ENCODE measurements at places on chromosomes 1 and 21.

GRCh38 chr1:157234705-157235273 lies 96.6 kb upstream of the ETV3 start:
- DNase-seq: no peak

GRCh38 chr1:9860887-9861286 lies 37.1 kb upstream of the CLSTN1 start:
- DNase-seq: no peak

- no peak for DNase-seq
These were observed 995 bp downstream of the COLGALT2 start for GRCh38 chr1:184036517-184036949.

GRCh38 chr1:162732094-162732493 lies 58.4 kb upstream of the HSD17B7 start:
- no peak for DNase-seq

DNA sequence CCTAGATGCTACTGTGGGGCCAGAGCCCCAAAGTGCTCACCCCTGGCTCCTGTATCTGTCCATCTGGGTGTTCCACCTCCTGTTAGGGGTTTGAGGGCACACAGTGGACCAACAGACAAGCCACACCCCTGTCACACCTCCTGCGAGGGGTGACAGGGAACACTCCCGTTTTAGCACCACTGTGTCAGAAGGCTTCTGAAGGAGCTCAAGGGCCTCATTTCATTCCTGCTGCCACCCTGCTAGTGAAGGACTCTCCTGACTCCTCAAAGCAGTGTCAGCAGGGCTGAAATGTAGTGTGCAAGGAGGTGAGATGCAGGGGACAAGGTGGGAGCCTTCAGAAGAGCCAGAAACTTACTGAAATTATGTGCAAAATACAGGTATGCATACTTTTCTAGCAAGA lies 174.6 kb downstream of the GPATCH2 start:
- DNase-seq: no peak

DNA sequence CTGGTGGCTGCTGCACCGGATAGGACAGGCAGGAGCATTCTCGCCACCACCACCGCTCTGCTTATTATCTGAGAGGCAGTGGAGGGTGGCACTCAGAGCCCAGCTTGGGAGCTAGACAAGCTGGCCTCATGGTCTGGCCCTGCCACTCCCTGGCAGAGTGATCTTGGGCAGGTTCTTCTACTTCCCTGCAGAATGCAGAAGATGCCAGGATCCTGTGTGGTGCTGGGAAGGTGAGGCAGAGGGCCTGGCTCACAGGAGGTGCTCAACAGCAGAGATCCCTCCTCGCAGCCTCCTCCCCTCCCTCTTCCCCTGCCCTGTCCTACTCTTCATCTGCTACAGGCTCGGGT lies 60.4 kb downstream of the ARHGEF10L start:
- no peak for DNase-seq

DNA sequence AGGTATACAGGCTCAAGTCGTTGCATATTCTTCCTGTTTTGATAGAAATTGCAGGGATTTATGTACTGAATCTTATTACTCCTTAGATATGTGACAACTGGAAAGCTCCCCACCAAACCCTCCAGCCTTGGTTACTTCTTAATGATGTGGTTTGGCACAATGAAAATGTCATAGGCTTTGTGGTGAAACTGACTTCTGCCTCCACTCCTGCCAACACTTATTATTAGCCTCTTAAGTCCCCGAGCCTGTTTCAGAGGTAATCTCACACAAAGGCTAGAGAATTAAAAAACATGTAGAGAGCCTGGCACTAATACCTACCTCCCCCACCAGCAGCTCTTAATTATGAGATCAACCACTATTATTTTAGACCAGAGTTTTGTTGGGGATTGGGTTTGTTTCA lies 4.2 kb downstream of the COX20 start:
- no peak for DNase-seq

DNA sequence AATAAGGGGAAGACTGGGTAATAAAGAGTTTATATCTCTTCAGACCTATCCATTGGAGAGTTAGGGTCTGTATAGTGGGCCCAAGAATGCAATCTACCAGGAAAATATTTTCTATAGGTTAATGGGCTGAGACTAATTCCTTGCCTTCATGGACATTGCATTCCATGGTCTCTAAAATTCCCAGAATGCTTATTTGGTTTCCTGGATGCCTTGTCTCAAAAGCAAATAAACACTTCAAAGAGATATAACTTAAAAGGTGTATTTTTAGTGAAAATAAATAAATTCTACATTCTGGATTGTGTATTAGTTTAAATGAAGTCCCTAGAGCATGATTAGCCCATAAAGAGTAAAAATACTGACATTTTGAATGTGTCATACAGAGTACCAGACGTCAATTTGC lies 550.1 kb upstream of the PKN2 start:
- DNase-seq: no peak

GRCh38 chr1:195580988-195581387 lies 1027.3 kb downstream of the KCNT2 start:
- no peak for DNase-seq

DNA sequence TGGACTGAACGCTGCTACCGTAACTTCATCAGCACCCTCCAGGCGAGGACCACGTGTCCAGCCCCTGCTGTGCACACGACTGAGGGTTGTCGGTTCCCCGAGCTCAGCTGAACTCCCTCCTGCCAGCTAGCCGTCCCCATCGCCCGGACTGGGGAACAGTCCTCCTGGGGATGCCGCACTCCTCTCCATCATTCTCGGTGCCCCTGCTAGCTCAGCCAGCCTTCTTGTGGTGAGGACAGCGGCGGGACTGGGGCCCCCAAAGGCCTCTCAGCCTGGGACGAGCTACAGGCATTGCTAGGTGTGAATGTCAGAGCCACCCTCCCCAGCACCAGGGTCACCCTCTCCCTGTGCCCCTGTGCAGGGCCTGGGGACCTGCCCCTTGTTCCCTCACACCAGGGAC lies 8.8 kb upstream of the TTC34 start:
- DNase-seq: no peak

- no peak for DNase-seq
These were observed 25.7 kb downstream of the SPOCD1 start for GRCh38 chr1:31790140-31790539.

GRCh38 chr1:202081992-202082391 lies 40.7 kb upstream of the GPR37L1 start:
- no peak for DNase-seq

DNA sequence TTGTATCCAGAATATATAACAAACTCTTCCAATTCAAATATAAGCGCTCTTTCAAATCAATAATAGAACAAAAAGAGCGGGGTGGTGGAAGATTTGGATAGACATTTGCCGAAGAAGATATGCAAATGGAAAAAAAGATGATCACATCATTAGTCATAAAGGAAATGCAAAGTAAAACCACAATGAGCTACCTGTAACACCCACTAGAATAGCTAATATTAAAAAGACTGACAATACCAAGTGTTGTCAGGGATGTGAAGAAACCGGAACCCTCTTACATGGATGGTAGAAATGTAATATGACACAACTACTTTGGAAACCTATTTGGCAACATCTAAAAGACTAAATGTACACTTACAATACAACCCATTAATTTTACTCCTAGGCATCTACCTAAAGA lies 5.7 kb upstream of the TRAF5 start:
- DNase-seq: no peak

- DNase-seq: no peak
These were observed 61.9 kb downstream of the DNTTIP2 start for GRCh38 chr1:93816970-93817678.

DNA sequence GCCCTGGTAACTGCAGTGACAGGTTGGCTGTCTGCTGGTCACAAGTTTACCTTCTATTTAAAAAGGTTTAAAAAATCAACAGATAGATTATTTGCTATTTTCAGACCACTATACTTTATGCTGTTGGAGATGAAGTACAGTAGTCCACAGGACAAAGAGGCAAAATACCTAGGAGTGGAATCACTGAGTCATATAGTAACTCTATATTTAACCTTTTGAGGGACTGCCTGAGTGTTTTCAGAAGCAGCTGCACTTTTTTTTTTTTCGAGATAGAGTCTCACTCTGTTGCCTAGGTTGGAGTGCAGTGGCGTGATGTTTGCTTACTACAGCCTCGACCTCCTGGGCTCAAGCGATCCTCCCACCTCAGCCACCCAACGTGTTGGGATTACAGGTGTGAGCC lies 11.7 kb downstream of the CNIH4 start:
- no peak for DNase-seq

DNA sequence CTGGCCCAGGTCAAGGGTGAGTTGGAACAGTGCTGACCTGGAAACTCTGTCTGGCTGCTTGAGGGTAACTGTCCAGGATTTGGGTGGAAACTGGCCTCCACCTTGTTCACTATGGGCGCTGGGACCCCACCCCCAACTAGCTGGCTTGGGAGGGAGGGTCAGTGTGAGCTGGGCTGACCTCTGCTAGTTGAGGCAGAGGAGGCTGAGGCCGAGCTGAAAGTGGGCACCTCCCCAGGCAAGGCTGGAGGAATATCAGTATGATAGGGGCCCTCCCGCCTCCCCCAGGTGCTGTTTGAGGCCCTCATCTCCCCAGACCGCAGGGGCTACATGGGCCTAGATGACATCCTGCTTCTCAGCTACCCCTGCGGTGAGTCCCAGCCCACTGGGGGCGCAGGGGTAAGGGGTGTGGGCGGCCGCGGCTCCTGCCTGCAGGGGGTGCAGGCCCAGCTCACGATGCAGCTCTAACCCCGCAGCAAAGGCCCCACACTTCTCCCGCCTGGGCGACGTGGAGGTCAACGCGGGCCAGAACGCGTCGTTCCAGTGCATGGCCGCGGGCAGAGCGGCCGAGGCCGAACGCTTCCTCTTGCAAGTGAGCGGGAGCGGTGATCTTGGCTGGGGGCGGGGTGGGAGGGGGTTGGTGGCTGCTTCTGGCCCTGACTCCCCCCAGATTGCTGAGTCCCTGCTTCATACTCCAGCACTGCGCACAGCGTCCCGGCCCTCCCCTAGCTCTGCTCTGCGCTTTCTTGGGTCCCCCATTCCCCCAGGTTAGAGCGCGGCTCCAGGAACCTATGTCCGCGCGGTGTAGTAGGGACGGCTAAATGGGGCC lies 22.9 kb downstream of the PTPRU start:
- DNase-seq: no peak

DNA sequence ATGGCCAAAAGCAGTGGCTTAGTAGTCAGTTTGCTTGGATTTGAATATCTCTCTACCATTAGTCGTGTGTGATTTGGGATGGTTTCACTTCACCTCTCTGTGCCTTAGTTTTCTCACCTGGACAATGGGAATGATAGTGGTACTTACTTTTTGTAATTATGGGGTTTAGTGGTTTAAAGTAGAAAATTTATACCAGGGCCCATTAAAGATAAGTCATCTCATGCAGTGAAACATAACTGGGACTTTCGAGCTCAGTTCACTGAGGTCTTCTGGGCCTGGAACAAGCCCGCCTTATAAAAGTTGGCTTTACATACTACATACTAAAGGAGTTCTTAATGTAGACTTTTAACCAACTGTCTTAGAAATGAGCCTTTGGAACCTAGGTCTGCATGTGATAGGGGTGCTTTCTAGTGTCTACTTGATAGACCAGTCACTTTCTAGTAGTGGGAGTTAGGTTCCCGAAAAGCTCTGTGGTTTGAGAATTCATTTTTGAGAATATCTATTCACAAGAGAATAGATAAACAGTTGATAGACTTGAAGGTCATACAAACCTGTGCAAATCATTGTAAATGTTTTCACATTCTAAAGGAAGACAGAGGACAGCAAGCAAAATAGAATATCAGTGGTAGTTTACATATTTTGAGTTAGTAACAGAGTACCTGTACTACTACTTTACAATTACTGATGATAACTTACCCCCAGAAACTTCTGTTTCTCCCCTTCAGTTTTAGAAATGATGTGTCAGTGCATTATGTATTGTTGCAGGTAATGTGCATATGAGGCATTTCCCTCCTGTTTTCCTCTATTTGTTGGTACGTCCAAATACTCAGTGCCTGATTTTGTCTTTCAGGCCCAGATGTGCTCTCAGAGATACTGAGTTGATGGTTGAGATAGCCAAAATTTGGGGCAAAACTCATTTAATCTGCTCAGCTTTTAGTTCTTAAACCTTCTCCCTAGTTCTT lies 48.0 kb downstream of the DYRK1A start:
- no peak for DNase-seq

- DNase-seq: no peak
These were observed 127.9 kb upstream of the MROH9 start for GRCh38 chr1:170807432-170807831.

DNA sequence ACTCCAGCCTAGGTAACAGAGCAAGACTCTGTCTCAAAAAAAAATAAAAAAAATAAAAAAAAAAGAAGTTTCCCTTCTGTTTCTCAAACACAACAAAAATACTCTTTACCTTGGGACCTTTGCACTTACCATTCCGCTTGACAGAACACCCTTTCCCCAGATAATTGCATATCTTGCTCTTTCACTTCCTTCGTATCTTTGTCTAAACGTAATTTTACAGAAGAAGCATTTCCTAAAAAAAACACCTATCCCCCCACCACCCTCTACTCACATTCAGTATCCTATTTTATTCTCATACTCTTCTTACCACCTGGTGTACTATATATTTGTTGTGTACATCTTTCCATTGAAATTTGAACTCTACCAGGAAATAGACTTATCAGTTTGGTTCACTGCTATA lies 32.7 kb downstream of the ASH1L start:
- DNase-seq: no peak

- DNase-seq: no peak
These were observed 17.1 kb downstream of the ETS2 start for GRCh38 chr21:38822778-38823238.

DNA sequence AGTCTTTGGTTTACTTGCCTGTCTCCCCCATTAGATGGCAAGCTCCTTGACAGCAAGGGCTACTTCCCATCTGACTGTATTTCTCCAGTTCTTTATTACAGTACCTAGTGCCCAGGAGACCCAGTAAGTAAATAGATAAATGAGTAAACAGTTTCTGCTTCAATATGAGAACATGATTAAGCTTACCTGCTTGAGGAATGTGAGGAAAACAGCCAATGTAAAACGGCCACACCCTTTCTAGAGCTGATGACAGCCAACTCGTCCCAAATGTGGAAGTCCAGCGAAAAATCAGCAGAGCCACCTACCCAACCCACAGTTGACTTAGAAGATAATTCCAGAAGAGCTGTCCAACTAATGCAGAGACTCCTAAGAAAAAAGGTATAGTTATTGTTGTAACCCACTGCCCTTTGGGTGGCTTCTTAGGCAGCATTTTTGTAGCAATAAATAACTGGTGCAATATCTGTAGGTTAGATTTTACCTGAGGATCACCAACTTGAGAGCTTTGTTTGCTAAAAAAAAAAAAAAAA lies 6.5 kb upstream of the DR1 start:
- no peak for DNase-seq

DNA sequence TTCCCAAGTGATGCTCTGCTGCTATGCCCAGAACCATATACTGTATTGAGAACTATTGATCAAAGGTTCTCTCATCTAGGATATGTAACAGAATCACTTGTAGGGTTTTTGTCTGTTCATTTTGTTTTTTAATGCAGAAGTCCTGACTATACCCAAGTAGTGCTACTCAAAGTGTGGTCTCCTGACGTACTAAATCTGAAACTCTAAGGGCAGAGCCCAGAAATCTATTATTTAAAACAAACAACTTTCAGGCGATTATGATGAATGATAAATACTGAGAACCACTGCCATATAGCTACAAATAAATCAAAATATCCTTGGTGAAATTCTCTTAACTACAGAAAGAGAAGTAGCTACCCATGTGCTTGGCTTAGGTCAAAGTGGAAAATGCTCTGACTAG lies 10.1 kb downstream of the ZZZ3 start:
- no peak for DNase-seq

- DNase-seq: no peak
These were observed 491.1 kb upstream of the LRRC7 start for GRCh38 chr1:69076631-69077030.

- DNase-seq: no peak
These were observed 41.5 kb downstream of the TAS1R2 start for GRCh38 chr1:18817795-18818435.
